Cardiac fibroblast (primary cell): ENCODE measurements at places on chromosomes 6 and 20.

GRCh38 chr6:168188369-168189199 is 109.6 kb upstream of the FRMD1 start:
- DNase-seq, result no peak

- DNase-seq, result peak; percentile 58
These were observed 16.5 kb downstream of the SNHG17 start for GRCh38 chr20:38418509-38419204.

- no peak for DNase-seq
These were observed 27.3 kb downstream of the MANBAL start for GRCh38 chr20:37316775-37317170.

- DNase-seq, result no peak
These were observed 32.9 kb downstream of the TMEM244 start for GRCh38 chr6:129828229-129828628.

DNA sequence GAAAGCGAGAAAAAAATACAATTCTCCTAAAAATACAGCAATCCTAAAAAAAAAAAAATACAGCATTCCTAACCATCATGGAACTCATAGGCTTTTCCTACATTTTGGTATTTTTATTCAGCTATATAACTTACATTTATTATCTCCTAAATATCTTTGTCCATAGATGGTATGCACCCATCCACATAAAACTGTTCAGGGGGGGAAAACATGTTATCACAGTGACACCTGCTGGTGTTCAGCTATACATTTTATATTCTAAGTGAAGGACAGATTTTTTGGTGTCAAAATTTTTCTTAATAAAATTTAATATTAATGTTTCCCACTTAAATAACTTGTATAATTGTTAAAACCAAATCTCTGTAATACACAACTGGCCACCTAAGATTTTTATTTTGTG is 58.0 kb downstream of the BLOC1S5 start:
- peak; percentile 74 for DNase-seq

GRCh38 chr6:160774399-160774798 is 72.4 kb downstream of the PLG start:
- DNase-seq, result no peak
